RPMI7951 (cell line): ENCODE measurements at places on chromosomes 3 and 15. TPM values are rescaled to one million over a fixed set of nuclear protein-coding genes. Genes with fewer than 3 reads are reported as not detected.

GOLGA8M gene
- not detected in 2 replicates for total RNA-seq

DNA sequence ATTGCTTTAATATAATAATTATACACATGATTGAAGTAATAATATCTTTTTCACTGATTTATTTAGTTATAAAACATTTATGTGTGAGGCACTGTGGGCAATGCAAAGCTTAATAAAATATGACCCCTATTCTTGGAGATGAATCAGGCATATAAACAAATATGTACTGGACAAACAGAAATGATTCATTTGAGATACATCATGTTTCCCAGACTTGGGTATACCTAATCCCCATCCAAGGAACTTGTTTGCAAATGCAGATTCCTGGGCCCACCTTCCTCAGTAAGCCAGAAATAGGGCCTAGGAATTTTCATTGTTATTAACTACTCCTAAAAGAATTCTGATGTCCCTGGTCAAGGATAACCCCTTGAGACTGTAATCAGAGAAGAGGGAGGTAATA, 184.2 kb downstream of the CHL1 start:
- no peak for DNase-seq

EOMES gene
- not detected in 2 replicates for total RNA-seq

DNA sequence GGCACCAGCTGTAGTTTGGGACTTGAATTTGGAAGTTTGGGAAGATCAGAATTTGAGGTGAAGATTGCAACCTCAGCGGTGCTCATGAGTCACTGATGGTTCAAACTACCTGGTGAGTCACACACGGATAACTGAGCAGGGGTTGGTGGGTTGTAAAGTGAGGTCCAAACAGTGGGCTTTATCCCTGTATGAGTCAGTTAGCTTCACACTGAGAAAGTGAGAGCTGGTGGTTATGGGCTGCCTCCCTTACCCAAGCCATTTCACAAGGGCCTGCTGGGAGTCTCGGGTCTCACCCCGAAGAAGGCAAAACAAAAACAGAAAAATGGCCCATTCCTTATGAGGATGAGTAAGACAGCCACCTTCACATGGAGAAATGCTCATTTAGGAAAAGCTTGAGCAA, 77.0 kb downstream of the ITGA11 start:
- DNase-seq: peak; percentile 99

EIF5A2 gene
- total RNA-seq: 16.7 and 18.5 TPM in 2 replicates

DNA sequence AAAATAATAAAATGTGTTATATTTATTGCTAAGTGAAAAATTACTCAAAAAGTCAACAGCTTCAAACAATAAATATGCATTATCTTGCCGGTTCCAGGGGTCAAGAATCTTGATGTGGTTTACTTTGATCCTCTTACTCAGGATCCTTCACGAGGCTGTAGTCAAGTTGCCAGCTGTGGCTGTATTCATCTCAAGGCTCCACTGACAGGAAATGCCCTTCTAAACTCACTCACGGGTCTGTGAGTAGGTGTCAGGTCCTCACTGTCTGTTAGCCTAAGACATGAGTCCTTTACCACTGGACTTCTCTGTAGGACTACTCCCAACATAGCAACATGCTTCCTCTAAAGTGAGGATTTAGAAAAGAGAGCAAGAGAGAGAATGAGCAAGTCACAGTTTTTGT, 983.0 kb downstream of the SI start:
- no peak for DNase-seq

DNA sequence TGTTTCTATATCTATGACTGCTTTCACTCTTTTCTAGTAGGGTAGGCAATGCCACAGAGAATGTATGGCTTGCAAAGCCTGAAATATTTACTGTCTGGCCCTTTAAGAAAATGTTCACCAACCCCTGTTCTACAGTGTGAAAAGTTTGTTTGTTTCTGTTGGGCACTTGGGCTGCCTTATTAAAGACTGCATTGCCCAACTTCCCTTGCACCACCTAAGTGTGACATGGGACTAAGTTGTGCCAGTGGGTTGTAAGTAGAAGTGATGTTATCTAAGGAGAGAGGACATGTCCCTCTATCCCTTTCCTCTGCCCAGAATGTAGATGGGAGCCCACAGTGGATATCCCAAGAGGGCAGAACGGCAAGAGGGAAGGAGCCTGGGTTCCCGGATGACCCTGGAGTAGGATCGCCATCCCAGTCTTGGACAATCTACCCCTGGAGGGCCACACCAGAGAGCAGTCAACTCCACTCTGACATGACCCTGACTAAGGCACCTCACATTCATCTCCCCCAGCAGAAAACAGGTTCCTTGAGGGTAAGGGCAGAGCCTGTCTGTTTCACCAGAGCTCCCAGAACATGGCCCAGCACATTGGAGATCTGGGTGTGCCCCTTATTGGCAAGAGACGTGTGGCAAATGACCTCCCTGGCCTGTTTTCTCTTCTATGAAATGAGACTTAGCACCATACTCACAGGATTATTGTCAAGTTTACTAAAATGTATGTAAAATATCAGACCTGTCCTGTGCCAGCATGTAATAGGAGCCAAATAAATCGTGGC, 138.8 kb downstream of the SMAD6 start:
- no peak for DNase-seq
